ENCODE measurements at places on chromosomes 3 and 15. TPM values are rescaled to one million over a fixed set of nuclear protein-coding genes. Genes with fewer than 3 reads are reported as not detected.

GRCh38 chr3:197547306-197548011 lies 8.3 kb downstream of the BDH1 start:
- peak; percentile 68 for DNase-seq

The GOLGA6B gene
- not detected for total RNA-seq

The NCEH1 gene
- 5.0 TPM for total RNA-seq

The TMEM158 gene
- total RNA-seq = 33.2 TPM

DNA sequence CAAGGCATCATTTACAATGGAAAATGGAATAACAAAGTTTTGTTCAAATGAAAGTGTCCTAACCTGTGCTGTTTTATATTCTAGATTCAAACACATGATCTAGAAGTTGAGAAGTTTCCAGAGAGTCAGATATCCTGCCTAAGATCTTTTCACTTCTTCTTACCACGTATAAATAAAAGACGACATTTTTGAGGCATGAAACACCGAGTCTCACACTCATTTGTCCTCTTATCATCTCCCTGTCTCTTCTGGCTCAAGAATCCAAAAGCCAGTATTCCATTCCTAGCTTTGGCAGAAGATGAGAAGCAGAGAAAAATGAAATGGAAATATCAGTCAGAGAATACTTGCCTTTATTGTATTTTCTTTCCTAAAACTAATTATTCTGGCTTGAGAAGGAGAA lies 738.6 kb upstream of the NR2F2 start:
- DNase-seq = no peak

The SLC28A1 gene
- total RNA-seq = not detected
